Osteocyte (in vitro differentiated cells): ENCODE measurements at places on chromosomes 1 and 21. TPM values are rescaled to one million over a fixed set of nuclear protein-coding genes. Genes with fewer than 3 reads are reported as not detected.
A peak's percentile ranks its signal among the peaks of the same experiment; 100 is the strongest.

DNA sequence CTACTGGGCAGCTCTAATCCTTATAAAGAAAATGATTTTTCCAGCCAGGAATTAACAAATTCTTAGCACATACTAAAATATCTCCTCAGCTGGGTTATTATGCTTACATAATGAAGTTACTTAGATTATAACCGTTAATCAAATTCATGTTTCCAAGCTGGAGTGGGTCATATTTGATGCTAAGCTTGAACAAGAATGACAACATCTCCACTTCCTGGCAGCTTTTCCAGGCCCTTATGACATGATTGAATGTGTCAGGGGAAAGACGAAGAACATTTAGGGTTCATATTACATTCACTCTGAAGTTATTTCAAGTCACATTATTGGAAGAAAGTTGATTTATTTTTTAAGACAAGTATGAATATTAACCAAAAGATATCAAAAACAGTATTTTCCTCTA is 333.7 kb downstream of the PCP4 start:
- DNase-seq, result no peak

DNA sequence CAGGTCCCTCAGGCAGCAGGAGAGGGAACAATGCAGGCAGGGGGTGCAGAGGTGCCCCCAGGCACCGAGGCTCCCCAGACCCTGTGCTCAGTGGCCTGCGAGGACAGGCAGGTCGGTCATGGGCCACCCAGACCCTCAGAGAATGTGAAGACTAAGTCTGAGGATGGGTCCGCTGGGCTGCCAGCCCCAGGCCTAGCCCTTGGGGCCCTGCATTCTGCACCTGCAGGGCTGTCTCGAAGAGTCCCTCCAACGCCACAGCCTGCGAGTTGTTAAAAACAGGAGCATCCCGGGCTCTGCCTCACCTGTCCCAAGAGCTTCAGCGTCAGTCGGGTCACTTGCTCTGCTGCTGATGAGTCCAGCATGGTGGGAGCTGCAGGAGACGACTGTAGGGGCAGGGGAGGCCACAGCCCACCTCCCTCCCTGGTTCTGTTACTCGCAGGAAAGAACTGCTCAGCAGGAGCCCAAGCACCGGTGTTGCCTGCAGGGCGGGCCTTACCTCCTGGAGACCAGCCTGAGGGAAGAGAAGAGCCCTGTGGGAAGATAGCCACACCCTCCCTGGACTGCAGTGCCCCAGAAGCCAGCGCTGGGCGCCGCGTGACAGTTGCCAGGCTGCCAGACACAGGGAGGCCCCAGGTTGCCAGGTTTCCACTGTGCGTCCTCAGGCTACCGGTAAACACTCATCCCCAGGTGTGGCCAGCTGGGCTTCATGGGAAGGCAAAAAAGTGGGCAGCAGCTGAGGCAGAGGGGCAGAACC is 5.8 kb downstream of the C21orf58 start:
- no peak for DNase-seq

GRCh38 chr1:9317591-9318417 is 25.1 kb downstream of the SPSB1 start:
- DNase-seq, result no peak

DNA sequence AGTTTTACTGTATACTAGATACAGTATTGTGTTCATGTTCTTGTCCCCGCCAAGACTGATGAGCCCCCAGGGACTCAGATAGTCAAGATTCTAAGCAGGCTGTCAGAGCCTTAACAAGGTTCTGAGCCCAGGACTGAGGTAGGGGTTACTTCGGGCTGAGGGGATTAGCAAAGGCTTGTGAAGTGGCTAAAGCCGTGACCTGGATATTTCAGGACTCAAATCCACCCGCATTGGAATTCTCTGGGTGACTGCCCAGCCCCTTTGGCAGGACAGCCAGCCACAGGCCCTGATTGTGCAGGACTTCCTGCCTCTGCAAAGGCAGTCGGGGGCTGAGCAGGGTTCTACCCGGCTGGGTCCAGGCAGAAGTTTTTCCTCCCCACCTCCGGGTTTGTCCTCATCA is at the start of gene PLA2G5:
PLA2G5 (plus strand) TSS at position 321 of the 400 bp plus-strand sequence. CDS start 14,637 bp downstream, outside the sequence.
- DNase-seq, result peak; percentile 75

DNA sequence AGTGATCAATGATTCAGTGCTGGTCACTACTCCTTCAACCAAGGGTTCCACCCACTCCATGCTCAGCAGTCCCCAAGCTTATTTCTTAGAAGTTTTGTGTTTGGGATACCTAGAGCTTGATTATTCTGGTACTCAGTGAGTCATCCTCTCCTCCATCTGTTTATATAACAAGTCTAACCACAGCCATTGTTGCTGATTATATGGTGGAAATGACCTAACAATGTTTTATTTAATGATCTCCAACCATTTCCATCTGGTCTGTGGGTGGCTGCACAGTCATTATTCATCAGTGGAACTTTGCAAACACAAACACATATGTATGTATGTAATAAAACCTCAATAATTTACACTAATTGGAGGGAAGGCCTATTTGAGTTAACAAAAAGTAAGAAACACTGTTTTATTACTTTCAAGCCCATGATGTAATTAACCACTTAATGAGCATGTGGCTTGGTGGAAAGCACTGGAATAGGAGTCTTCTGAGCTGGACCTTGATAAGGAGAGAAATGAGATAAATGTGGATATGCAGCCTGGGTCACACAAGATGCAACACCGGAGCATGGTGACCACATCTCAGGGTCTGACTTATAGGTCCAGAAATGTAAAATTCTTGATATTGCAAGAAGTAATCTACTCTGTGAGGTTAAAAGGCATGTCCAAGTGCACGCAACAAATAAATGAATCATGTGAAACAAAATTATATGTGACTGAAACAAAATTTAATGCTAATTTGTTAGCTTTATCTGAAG is 99.0 kb upstream of the WLS start:
- no peak for DNase-seq

- DNase-seq, result no peak
Measured at GRCh38 chr1:64923294-64923718, 43.0 kb downstream of the JAK1 start.

ICOSLG gene
- total RNA-seq, result 9.6 and 10.5 TPM in 2 replicates

EVI5 gene
- 52.6 and 59.6 TPM in 2 replicates for total RNA-seq

PLA2G2F gene
- total RNA-seq, result not detected in 2 replicates

HFM1 gene
- 0.29 and 0.35 TPM in 2 replicates for total RNA-seq
